AML-193 (cell line): ENCODE measurements at places on chromosomes 1 and 21.

- DNase-seq, result no peak
These were observed 26.6 kb downstream of the COQ8A start for GRCh38 chr1:226966683-226967082.

DNA sequence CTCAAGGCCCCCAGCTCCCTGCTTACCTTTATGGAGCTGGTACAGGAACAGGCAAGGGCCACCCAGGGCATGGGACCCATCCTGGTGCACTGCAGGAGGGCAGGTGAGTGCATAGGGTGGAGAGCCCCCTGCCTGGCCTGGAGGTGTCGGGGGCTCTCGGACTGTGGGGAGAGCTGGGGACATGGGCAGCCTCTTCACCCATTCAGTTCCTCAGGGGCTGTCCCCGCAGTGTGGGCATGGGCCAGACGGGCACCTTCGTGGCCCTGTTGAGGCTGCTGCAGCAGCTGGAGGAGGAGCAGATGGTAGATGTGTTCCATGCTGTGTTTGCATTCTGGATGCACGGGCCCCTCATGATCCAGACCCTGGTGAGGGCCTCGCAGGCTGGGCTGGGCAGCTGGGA lies 7.3 kb upstream of the LGR6 start:
- DNase-seq, result no peak

DNA sequence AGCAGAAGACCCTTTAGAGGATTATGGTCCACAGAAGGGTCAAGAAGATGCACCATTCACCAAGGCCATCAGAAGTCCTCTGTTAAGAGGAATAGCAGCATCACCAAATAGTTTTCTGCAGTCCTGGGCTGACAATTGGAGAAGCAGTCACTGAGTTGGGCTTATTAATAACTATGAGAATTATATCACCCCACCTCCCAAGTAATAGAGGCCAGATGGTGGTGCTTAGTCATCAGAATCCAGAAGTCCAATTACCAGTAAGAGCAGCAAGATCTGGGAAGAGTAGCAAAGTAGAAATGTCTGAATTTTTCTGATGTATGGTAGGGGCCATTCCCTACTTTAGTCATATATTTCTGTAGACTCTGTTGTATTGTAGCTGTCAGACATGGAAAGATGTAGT lies 6.1 kb upstream of the PSMA5 start:
- DNase-seq, result no peak

DNA sequence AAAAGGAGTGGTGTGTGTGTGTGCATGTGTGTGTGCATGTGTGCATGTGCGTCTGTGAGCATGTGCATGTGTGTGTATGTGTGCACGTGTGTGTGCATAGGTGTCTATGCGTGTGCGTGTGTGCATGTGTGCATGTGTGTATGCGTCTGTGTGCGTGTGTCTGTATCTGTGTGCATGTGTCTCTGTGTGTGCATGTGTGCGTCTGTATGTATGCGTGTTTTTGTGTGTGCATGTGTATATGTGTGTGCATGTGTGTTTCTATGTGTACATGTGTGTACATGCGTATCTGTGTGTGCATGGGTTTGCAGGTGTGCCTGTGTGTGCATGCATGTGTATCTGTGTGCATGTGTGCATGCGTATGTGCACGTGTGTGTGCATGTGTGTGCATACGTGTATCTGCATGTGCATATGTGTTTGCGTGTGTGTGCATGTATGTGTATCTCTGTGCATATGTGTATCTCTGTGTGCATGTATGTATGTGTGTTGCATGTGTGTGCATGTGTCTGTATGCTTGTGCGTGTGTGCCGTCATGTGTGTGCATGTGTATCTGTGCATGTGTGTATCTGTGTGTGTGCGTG lies 77.9 kb downstream of the TCP10L start:
- DNase-seq, result no peak

- no peak for DNase-seq
These were observed 587 bp downstream of the SCNM1 start for GRCh38 chr1:151166505-151166956.

- no peak for DNase-seq
These were observed 75.0 kb upstream of the WNT4 start for GRCh38 chr1:22217811-22218460.

DNA sequence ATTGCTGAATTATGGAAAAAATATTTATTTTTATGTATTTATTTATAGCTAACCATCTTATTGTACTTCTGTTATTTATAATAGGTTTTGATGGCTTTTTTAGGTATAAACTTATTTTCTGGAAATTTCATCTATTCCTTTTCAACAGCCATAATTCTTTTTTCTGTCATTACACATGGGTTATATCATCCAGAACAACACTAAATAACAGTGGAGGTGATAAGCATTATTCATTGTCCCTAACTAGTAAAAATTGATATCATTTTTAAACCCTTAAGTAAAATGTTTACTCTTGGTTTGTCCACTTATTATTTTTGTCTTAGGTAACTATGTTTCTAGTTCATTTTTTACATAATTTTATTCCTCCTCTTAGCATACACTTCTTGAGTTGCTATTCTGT lies 309.1 kb downstream of the USH2A start:
- DNase-seq, result no peak

DNA sequence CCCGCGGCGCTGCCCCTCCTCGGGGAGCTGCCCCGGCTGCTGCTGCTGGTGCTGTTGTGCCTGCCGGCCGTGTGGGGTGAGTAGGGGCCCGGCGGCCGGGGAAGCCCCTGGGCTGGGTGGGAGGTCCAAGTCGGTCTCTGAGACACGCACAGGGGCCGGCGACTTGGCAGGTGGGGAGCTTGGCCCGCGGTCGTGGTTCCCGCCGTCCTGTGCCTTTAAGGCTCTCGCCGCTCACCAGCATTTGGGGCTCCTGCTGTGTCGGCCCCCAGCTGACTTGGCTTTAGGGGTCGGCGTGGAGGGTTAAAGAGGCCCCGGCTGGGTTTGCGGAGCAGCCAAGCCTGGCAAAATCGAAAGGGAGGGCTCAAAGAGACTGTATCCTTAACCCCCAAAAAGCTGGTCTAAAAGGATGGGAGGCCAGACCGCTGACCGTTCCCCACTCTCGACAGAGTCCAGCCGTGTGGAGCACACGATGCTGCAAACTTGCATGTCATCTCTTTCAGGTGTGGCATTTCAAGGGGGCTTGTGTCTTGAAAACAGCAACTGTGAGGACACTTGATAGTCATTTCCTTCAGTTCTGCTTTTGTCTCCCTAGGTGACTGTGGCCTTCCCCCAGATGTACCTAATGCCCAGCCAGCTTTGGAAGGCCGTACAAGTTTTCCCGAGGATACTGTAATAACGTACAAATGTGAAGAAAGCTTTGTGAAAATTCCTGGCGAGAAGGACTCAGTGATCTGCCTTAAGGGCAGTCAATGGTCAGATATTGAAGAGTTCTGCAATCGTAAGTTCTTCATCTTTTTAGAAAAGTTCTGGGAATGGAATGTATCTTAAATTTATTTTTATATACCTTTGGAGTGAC lies 540 bp downstream of the CD55 start:
- DNase-seq, result peak; percentile 35

- no peak for DNase-seq
These were observed 30.9 kb downstream of the AGT start for GRCh38 chr1:230682882-230683610.

DNA sequence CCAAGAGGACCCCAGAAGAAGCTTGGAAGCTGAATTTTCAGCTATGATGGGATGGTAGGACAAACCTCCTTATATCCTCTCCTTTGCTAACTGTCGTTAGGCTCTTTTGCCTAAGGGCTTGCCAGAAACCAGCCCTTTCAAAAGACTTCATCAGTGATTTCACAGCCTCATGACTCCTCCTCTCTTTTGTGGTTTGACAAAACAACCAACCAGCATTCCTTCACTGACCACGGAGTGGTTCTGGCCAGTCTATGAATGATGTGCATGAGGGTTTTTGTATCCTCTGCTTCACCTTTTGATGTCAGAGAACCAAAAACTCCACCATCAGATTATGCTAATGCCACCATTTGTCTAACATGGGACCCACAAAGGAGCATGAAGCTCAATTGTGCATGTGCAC lies 116.9 kb upstream of the COA6 start:
- DNase-seq, result no peak

GRCh38 chr1:212162635-212163034 lies 122.6 kb upstream of the PPP2R5A start:
- no peak for DNase-seq

DNA sequence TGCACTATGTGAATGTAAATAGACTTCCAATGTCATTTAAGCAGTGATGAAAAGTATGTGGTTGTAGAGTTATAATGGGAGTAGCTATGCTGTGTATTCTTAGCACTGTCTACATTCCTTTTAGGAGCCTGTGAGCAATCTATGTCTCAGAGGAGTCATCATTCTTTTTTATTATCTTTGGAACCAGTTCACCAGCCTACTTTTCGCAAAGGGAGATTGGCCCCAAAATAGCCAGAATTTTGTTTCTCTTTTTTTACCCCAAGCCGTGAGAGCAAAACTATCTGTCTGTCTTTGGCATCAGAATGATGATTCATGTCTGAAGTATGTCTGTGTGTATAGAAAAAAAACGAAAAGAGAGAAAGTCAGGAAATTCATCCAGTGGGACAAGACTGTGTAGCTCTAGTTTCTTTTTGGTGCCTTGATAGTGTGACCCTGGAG lies 44.2 kb downstream of the OSBPL9 start:
- no peak for DNase-seq

DNA sequence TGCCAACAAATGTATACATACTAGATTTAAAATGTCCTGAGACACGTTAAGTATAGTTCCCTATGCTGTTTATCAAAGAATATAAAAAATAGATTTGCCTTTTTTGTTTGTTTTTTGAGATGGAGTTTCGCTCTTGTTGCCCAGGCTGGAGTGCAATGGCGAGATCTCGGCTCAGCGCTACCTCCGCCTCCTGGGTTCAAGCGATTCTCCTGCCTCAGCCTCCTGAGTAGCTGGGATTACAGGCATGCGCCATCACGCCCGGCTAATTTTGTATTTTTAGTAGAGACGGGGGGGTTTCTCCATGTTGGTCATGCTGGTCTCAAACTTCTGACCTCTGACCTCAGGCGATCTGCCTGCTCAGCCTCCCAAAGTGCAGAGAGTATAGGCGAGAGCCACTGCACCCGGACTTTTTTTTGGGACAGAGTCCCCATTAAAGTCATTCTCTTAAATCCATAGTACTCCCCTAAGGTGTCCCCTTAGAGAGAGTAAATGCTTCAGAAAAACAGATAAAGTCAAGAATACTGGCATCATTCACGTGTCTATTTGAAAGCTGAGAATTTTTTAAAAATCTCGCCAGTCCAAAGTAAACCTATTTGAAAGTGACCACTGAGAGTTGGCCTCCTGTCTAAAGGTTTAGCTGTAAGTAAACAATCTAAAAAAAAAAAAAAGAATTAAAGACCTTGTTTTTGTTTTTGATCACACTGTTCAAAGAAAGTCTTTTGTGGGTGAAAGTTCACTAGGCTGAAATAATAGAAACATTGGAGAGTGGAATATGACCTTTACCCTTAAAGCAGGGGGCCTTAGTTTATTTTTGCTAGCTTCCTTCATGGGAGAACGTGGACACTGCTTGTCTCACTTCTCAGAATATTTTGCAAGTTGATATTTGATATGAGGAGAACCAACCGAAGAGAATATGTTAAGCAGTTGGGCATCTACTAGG lies 48.0 kb upstream of the SLC16A1 start:
- DNase-seq, result no peak

GRCh38 chr1:18217398-18218043 lies 109.9 kb downstream of the IGSF21 start:
- DNase-seq, result peak; percentile 4

- no peak for DNase-seq
These were observed 51.1 kb upstream of the PDC start for GRCh38 chr1:186511761-186512637.

GRCh38 chr1:182816863-182817262 lies 22.3 kb upstream of the DHX9 start:
- DNase-seq, result no peak

- peak; percentile 10 for DNase-seq
These were observed 47.3 kb downstream of the NCAM2 start for GRCh38 chr21:21045518-21045917.

DNA sequence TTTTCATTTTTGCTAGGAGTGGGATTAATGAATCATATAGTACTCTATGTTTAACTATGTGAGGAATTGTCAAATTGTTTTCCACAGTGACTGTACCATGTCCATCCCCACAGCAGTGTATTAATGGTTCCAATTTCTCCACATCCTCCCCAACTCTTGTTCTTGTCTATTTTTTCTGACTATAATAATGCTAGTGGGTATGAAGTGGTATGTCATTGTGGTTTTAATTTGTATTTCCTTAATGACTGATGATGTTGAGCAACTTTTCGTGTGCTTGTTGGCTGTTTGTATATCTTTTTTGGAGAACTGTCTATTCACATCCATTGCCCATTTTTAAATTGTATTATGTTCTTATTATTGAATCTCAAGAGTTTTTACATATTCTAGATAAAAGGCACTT lies 10.0 kb upstream of the KPRP start:
- DNase-seq, result no peak

GRCh38 chr1:110798691-110799256 lies 74.2 kb upstream of the CD53 start:
- no peak for DNase-seq

- DNase-seq, result peak; percentile 19
These were observed 1.1 kb downstream of the LPGAT1 start for GRCh38 chr1:211829343-211830054.

GRCh38 chr21:14989359-14989758 lies 75.4 kb downstream of the NRIP1 start:
- no peak for DNase-seq

DNA sequence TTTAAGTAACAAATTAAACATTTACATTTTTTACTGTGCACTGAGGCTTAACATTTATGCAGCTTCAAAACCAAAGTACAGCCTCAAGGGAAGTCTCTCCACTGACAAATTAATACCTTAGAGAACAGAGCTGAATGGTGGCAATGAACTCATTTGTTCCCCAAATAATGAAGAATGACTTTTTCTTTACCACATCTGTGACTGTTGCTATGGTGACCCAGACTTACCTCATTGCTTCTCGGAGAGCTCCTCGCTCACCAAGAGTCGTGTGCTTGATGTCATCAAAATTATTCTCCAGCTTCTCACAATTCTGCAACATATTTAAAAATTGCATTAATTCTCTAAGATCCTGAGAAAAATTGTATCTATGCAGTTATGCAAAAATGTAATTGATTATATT lies 92.9 kb downstream of the DPYD start:
- DNase-seq, result no peak

DNA sequence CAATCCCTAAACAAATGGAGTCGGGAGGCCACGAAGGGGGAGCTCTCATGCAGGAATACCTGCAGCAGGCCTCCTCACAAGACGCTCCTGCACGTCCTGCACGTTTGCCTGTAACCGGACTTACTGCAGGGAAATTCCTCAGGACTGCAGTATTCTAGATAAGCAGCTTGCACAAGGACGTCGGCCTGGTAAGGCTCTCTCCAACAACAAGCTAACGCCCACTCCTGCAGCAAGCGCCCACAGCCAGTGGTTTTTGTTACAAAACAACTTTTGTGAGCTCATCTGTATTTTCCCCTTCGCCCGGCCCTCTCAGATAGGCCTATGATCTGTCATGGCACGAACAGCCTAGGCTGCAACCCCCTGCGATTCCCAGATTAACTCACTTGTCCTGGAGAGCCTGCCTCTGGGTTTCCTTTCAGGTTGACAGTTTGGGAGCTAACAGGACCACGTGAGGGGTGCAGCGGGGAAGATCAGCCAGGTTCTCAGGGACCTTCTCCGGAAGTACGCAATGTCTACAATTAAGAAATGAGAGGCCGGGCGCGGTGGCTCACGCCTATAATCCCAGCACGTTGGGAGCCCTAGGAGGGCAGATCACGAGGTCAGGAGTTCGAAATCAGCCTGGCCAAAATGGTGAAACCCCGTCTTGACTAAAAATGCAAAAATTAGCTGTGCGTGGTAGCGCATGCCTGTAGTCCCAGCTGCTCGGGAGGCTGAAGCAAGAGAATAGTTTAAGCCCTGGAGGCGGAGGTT lies 921 bp upstream of the MIB2 start:
- DNase-seq, result peak; percentile 82
